ENCODE measurements at places on chromosomes 6 and 20.

GRCh38 chr20:60528141-60528540 lies 569.9 kb downstream of the CDH26 start:
- DNase-seq = no peak

- DNase-seq = no peak
These were observed 95.0 kb downstream of the TOX2 start for GRCh38 chr20:44009679-44009992.

DNA sequence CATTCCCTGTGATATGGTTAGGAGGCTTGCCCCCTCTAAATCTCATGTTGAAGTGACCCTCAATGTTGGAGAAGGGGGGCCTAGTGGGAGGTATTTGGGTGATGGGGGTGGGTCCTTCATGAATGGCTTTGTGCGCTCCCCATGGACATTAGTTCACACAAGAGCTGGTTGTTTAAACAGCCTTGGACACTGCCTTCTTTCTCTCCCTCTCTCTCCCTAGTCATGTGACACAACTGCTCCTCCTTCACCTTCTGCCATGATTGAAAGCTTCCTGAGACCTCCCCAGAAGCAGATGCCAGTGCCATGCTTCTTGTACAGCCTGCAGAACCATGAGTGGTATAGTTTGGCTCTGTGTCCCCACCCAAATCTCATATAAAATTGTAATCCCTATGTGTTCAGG lies 117.2 kb upstream of the SLC22A16 start:
- no peak for DNase-seq

GRCh38 chr20:51305316-51306052 lies 237.0 kb downstream of the NFATC2 start:
- no peak for DNase-seq

GRCh38 chr6:124371974-124372475 lies 568.4 kb downstream of the NKAIN2 start:
- no peak for DNase-seq

DNA sequence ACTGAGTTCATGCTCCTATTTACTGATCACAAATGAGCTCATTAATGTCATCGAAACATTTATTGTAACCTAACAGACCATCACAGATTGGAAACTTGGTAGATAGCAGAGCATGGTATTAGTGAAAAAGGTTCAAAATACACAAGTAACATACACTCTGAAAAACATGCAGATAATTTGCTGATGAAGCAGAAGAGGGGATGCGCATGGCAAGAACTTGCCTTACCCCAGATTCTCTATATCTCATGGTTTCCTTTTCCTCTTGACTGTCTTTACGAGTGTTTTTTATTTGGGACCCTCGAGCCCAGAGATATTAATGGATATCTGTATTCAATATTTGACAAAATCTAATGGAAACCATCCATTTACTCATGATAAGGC lies 37.6 kb downstream of the QRSL1 start:
- DNase-seq = no peak

DNA sequence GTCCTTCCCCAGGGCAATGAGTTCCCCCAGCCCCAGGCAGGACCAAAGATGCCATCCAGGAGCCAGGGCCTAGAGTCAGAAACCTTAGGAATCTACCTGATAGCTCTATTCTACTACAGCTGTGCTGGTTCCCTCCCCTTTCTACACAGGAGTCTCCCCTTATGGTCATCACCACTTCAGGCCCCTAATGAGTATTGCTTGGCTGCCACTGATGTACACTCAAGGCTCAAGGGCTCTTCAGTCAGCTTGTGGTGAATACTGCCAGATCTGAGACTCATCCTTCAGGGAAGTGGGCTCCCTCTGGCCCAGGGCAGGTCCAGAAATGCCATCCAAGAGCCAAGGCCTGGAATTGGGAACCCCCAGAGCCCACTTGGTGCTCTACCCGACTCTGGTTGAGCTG lies 248.6 kb downstream of the ALDH8A1 start:
- DNase-seq = no peak

- no peak for DNase-seq
These were observed 61.5 kb upstream of the HDDC2 start for GRCh38 chr6:125363039-125363823.

DNA sequence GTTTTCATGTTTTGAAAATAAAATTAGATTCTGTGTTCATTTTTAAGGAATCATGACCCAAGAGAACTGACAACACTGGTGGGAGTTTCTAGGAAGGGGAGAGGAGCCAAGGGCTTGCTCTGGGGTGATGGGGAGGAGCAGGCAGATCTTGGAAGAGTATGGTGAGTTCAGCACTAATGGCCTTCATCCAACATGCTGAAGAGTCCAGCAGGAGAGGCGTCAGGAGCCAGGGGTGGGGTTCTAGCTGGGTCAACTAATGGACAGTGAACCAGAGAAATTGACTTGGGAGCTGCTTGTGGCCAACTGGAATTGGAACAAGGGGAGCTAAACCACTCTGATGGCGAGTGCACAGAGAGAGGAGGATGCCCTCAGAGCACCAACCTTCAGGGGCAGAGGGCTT lies 107.1 kb downstream of the MRPL14 start:
- no peak for DNase-seq

- no peak for DNase-seq
These were observed 6.0 kb downstream of the STX11 start for GRCh38 chr6:144156338-144156737.

- no peak for DNase-seq
These were observed 268.4 kb upstream of the SYNCRIP start for GRCh38 chr6:85911067-85911466.

DNA sequence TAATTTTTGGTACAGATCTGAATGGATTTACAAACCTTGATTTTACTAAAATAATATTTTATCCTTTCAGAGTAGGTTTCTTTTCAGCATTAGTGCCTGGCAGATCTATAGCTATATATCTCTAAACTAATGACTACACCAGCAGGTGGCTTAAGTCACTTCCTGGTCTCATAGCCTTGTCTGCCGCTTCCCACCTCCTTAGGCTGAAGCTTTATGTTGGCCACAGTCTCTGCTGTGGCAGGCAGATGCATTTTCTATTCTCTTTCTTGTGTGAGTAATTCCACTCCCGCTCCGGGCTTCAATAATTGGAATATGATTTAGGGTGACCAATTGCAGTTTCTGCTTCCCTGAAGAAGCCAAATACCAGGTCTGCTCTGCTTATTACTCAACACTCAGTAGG lies 226.8 kb upstream of the HS3ST5 start:
- DNase-seq = no peak

- no peak for DNase-seq
These were observed 60.0 kb downstream of the TOX2 start for GRCh38 chr20:43974695-43975094.

DNA sequence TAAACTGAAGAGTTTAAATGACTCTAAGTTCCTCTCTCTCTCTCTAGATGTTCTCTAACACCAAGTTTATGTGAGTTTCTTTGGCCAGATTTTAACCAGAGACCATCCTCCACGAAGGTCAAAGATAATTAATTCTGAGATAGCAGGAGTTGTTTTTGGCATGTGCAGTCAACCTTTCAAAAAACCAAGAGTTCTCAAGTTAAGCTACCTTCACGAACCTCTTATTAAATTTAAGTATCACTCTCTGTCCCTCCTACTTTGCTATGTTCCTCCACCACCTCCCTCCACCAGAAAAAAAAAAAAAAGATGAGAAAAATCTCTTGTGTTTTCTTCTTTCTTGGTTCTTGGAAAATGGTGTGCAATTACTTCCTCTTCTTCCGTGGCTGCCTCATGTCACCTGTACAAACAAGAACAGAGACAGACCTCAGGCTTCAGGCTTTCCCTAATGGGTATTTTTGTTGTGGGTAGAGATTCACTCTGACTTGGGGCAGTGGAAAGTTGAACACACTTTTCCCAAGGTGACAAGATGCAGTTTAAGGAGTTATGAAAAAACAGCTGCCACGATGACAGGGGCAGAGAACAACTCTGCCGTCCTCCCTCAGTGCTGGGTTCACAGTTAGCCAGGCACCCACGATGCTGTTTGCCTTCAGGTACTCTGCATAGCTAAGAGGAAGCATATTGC lies 64.3 kb downstream of the ADTRP start:
- no peak for DNase-seq

- no peak for DNase-seq
These were observed 254.7 kb downstream of the FARS2 start for GRCh38 chr6:5516036-5516435.
